ENCODE measurements at places on chromosomes 16 and 17.

- no peak for DNase-seq
Measured at GRCh38 chr17:41710472-41711090, 1.6 kb upstream of the GAST start.

DNA sequence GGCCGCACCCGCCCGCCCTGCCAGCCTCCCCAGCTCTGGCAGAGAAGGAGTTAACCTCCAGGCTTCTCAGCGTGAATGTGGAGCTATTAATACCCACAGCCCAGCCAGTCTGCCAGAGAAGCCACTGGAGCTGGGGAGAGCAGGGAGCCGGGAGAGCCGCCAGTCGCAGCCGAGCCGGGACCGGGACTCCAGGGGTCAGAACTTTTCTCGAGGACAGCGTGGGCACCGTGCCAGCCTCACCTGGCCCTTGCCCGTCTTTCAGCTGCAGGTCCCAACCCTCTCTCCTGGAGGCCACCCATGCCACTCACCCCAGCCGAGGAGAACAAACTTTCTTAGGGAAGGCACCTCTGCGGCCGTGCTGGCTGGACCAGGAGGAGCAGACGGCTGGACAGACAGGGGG lies 33.8 kb upstream of the SBK1 start:
- no peak for DNase-seq

DNA sequence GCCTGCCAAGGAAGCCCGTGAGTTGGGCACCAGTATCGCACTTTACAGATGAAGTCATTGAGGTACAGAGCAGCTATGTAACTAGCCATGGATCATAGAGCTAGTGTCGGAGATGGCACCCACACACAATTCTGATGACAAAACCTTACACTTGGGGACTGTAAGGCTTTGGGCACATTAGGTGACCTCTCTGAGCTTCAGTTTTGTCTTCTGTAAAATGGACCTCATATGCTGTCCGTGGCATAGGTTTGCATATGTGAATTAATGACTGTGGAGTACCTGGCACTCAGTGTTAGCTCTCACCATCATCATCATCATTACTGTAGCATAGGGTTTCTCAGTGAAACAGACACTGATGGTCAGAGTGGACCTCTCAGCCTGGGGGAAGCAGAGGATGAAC lies 50.3 kb downstream of the CMIP start:
- no peak for DNase-seq

GRCh38 chr16:50774405-50774804 lies 32.5 kb downstream of the CYLD start:
- no peak for DNase-seq

DNA sequence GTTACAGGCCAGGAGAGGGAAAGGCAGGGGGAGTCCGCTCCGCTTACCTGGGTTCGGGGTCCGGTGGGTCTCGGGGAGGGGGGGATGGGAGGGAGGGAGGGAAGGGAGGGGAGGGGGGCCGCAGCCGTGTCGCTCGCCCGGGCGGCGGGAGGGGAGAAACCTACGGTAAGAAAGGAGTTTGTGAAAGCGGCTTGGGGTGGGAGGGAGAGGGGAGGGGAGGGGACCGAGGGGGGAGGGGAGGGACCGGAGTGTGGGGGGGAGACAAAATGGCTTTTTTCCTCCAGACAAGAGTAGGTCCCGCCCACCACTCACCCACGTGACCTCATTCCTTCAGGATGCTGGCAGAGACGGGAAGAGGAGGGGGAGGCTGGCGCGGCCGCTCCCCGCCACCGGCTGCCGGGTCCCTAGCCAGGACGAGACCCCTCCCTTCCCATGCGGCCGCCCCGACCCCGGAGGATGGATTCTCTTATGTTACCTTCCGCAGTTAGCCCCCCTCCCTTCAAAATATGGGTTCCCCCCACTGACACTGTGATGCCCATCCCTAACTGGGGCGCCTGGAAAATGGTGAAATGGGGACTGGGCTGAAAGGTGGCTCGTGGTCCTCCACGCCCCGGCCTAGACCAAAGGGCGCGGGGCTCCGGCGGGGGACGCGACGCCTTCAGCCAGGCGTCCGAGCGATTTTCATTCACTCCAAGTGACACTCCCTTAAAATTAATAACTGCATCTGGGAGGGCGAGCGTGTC lies at the start of gene PCGF2:
Gene PCGF2, minus strand, starts transcription at position 188 of the 743 bp plus-strand sequence. CDS start 7,934 bp downstream, outside the sequence.
- DNase-seq: no peak

DNA sequence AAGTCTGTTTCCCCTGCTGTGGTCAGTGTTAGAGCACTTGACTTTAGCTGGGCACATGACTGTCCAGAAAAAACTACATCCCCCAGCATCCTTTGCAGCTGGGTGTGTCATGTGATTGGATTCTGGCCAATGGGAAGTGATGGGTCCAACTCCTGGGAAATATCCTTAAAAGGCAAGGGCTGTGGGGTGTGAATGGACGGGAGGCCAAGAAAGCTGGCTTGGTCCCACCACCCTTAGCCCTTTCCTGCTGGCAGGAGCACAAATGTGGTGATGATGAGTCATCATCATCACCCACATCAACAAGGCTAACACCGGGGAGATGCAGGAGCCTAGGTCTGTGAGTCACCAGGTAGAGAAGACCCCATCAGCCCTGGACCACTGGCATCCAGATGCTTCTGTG lies 341.7 kb downstream of the C16orf95 start:
- DNase-seq: no peak

GRCh38 chr16:72139908-72140307 lies 32.0 kb downstream of the PMFBP1 start:
- DNase-seq: no peak

DNA sequence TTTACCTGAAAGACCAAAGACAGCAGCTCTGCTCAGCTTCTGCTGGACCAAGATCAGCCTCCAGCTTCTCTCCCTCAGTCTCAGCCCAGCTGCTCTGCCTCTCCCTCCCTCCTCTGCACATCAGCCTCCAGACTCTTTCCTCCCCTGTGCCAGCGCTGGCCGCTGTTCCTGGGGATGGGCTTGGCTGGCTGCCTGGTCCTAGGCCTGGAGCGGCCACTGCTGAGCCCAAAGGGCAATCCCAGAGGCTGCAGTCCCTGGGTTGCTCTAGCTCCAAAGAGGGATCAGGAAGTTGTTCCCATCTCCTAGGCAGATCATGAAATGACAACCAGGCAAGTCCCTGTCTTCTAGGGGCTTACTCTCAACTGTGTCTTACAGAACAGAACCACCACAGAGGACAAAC lies 31.3 kb downstream of the DCUN1D3 start:
- no peak for DNase-seq

DNA sequence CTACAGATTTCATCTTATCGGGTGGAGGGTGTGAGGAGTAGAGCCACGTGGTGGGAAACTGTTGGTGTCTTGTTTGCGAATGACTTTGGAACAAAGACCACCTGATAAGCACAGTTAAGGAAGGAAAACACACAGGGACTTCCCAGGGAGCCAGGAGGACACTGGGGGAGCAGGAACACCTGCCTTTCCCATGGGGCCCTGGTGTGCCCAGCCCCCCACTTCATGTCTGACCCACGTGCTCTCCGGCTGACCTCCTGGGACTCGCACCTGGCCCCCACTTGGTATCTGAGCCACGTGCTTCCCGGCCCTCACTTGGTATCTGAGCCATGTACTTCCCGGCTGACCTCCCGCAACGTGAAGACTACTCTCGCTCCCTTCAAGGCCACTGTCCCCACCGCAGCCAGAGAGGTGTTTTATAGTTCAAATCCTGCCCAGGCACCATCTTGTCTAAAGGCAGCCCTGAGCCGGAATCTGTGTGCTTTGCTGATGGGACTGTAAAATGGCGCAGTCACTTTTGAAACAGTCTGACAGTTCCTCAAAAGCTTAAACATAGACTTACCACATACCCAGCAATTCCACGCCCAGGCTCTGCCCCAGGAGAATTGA lies 5.4 kb upstream of the CSNK1D start:
- DNase-seq: no peak

- no peak for DNase-seq
Measured at GRCh38 chr17:37312137-37312923, 63.5 kb upstream of the C17orf78 start.

DNA sequence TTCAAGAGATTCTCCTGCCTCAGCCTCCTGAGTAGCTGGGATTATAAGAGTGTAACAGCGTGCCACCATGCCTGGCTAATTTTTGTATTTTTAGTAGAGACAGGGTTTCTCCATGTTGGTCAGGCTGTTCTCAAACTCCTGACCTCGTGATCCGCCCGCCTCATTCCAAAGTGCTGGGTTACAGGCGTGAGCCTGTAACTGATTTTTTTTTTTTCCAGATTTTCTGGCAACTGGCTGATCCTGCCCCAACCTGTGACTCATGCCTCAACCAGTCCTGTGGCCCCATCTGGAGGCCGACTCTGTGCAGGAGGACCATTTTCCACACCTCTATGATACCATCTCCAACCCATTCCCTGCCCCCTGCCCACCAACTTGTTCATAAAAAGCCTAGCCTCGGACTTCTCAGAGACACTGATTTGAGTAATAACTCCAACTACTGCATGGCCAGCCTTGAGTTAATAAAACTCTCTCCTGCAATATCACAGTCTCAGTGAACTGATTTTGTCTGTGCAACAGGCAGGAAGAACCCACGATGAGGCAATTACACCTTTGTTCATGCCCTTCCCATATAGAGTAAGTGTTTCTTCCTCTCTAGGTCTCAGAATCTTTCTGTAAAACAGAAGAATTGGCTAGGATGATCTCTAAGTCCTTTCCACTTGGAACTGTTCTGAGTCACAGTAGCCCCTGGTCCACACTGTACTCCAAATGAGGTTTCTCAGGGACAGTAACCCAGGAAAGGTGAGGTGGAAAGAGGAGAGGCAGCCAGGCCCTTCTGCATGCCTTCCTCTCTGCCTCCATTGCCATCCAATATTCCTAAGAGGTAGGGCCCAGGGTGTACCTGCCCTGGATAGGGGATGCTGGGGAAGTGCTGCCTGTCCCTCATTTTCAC lies 8.8 kb upstream of the CNOT1 start:
- no peak for DNase-seq

- no peak for DNase-seq
Measured at GRCh38 chr16:67637625-67638024, 7.3 kb upstream of the CARMIL2 start.

DNA sequence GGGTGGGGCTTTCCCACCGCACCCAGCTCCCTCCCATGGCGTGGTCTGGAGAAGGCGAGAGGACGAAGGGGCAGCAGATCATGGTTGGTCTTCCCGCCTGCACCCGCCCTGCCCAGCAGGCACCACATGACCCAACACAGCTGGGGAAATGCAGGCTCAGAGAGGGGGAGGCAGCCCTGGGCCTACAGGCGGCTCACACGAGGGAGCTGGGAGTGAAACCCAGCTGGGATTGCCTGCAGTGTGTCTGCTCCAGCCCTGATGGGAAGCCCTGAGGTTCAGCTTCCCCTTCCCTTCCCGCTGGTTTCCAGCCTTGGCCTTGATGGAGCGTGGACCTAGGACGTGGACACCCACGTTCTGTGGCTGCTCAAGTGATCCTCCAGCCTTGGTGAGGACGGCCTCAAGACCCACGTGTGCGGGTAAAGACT lies 20.0 kb upstream of the PABPN1L start:
- no peak for DNase-seq

DNA sequence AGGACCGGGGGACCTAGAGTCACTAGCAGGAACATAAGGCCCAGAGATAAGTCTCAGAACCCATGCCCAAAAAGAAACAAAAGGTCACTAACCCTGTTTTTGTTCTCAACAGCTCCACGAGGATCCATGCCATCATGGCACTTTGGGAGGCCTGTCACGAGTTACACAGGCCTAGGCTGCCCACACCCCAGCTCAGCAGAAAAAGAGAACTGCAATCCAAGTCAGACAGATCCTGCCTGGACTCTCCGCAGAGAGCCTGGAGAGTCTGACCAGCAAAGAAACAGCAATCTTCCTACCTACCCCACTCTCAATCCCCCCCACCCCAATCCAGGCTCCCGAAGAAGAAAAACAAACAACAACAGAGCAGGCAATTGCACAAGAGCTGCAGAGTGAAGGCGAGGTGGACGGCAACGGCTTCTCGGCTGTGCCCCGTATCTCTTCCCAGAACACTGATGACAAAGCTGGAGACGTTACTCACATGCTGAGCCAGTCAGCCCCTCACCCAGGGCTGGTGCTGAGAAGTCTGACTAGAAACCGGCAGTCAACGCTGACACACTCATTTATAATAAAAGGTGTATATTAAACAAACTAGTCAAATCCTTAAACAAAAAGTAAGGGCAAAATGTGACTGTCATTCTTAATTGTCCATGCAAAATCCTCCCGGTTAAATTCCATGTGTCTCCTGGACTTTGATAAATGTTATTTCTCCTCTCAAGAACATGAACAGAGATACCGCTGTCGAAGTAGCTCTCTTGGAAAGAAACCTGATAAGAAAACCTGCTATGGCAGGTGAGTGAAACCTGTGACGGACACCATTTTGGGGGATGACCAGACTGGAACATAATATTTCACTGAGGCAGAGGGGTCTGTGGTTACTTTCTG lies 89.3 kb downstream of the SMG6 start:
- DNase-seq: no peak

DNA sequence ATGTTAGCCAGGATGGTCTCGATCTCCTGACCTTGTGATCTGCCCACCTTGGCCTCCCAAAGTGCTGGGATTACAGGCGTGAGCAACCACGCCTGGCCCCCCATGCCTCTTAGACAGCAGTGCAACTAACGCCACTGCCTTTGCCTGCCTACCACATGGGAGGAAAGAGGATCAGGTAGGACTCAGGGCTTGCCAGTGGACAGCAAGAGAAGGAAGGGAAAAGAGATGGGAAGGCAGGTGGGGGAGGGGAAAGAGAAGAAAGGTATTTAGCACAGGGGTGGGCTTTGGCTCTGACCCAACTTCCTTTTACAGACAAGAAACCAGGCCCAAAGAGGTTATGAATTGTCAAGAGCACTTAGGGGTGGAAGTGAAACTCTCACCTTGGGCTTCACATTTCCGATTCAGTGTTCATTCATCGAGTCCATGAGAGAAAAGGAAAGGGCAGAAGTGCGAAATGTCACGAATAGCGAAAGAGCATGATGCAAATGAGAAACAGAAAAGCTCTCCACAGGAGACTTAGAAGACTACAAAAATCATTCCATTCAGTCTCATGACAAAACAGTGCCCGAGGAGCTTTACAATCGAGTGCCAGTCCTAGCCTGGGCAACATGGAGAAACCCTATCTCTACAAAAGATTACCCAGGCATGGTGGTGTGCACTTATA lies 36.4 kb downstream of the CDK5R1 start:
- no peak for DNase-seq

DNA sequence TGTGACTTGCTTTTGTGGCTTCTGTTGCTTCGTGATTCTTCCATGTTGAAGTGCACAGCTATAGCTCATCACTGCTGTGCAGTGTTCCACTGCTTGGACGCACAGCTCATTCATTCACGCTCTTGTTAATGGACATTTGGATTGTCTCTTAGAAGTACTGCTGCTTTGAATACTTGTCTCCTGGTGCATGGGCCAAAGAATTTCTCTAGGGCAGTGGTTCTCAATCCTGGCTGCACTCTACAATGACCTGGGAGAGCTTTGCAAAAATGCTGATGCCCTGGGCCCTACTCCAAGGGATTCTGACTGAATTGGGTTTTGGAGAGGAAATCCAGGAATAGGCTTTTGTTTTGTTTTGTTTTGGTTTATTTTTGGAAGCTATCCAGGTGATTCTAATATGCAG lies 20.0 kb downstream of the CCL17 start:
- DNase-seq: no peak

- DNase-seq: no peak
Measured at GRCh38 chr17:64508683-64509082, 1.9 kb downstream of the CEP95 start.

All from cortex of kidney (tissue), 1 donor.